Hematopoietic multipotent progenitor cell treated with erythropoietin and hydrocortisone succinate and interleukin-3 and kit ligand, for 17 days (in vitro differentiated cells): ENCODE measurements at places on chromosomes 2 and 18.

GRCh38 chr2:46304635-46305034, 7.4 kb downstream of the EPAS1 start:
- no peak for DNase-seq

DNA sequence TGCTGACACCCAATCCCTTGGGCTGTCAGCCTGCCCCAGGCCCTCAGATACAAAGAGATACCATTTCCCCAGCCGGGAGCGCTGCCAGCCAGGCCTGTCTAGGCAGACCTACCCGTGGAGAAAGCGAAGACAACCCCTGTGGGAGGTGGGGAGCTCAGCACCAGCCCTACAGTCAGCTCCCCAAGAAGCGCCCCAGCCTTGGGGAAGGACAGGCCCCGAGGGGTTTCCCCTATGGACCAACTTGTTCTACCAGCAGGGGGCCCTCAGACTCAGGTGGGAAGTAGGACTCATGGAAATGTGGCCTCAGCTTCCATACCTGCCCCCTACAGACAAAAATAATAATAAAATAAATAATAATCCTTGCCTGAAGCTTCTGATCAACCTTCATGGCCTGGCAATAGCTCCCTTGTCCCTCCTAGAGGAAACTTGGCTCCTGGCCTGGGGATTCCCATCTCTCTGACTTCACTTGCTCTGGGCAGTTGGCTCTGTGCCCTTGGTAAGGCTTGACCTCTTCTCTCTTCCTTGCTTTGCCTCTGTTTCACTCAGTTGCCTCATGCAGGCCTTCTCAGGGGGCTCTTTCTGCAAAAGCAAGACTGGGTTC, 7.0 kb downstream of the SLC35F6 start:
- DNase-seq: peak; percentile 88

DNA sequence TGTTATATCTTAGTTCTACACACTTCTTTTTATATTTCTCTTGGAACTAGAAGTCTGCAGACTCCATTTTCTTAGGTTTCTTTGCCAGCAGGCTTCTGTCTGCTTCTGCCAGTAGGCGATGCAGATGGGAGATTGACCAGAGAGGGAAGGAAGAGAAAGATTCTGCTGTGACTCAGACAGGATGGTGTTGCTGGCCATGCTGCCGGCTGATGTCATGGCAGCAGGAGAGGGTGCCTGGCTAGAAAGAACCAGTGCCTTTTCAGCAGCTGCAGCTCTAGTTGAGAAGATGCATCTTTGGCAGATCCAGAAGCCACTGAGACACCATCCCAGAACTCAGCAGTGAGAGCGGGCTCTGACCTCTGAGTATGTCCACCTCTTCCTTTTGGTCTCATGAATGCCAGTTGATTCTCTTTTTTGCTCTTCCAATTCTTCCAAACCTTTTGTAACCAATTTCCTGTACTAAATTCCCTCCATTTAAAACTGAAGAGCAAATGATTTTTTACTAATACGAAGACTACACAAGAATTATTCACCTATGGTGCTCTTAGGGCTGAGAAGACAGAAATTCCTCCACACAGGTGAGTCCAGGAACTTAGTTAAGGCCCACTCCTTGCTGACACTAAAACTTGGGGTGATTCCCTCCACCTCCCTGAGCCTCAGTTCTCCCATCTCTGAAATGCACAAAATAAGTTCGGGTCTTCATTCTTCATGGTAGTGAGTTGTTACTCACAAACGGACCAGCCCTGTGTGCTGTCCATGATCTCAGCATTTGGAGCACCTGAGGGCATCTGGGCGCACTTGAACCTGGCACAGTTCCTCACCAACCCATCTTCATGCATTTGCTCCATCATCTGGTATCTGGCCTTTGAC, 200.7 kb downstream of the MYCN start:
- DNase-seq: no peak

GRCh38 chr18:62023536-62023935, 130.7 kb upstream of the RNF152 start:
- no peak for DNase-seq

GRCh38 chr2:208134928-208135586, 5.4 kb upstream of the CRYGC start:
- no peak for DNase-seq

DNA sequence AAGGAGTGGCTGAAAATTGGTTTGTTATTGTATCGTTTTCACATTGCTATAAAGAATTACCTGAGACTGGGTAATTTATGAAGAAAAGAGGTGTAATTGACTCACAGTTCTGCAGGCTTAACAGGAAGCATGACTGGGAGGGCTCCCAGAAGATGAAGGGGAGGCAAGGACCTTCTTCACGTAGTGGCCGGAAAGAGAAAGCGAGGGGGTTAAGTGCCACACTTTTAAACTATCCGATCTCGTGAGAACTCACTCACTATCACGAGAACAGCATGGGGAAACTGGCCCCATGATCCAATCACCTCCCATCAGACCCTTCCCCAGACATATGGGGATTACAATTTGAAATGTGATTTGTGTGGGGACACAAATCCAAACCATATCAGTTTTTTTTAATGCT, 81.6 kb downstream of the FBXO15 start:
- DNase-seq: no peak

GRCh38 chr2:148900350-148900837, 25.4 kb downstream of the KIF5C start:
- no peak for DNase-seq

GRCh38 chr2:225164401-225165050, 122.3 kb upstream of the DOCK10 start:
- no peak for DNase-seq

DNA sequence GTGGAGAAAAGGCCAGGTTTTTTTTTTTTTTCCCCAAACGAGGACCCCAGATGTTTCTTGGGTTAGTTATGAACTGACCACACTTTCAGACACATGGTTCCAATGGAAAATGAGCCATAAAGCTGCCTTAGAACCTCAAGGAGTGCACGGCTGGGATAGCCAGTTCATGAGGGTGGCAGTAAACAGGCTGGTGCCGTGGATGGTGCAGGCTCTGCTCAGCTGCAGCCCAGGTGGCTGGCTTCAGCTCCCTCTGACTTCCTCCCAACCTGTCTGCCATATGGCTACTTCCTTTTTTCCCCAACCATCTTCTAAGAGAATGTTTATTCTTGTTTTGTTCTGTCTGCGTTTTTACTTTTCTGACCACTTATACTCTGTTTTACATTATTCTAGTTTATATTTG, 109.8 kb upstream of the LMAN1 start:
- no peak for DNase-seq

DNA sequence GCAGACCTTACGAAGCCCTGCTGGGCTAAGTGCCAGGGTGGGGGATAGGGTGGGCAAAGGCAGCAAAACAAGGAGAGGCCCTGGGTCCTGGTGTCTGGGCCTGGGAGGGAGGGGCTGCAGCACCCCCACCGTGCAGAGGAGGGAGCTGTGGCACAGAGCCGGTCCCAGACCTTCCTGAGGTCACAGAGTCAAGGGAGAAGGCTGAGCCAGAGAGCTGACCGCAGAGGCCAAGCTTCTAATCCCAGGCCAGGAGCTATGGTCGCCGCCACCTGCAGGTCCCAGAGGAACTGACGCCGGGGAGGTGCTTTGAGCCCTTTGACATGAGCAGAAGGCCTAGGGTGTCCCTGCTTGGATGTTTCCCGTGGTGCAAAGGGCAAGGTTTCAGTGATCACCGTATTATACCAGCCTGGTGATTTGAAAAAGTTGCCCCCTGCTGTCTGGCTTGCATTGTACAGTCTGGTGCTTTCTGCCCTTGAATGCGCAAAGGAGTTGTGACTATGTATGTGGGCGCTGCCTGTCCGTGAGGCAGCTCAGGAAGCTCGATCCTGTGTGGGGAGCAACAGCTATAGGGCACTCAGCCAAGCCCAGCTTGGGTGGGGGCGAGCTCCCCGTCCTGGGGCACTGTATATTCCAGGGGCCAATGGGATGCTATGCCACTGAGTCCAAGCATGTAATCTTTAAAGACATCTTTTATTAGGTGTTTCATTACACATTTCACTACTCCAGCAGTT, 44.3 kb downstream of the EDAR start:
- no peak for DNase-seq
